Bladder microvascular endothelial cell (primary cell): ENCODE measurements at places on chromosomes 2 and 18. TPM values are rescaled to one million over a fixed set of nuclear protein-coding genes. Genes with fewer than 3 reads are reported as not detected.

Gene ICA1L
- 1.5 and 1.9 TPM in 2 replicates for total RNA-seq

Gene CMPK2
- 1.4 and 3.6 TPM in 2 replicates for total RNA-seq

Gene SPHKAP
- not detected in 2 replicates for total RNA-seq

Gene TRABD2A
- total RNA-seq: 0.32 and 0.38 TPM in 2 replicates

Gene KCNK3
- total RNA-seq: not detected in 2 replicates

Gene MALL
- 23.1 and 47.9 TPM in 2 replicates for total RNA-seq

Gene SCYGR4
- total RNA-seq: not detected in 2 replicates

Gene SERPINB11
- total RNA-seq: not detected in 2 replicates

Gene ARHGEF4
- under 0.01 and 1.0 TPM in 2 replicates for total RNA-seq

Gene ING5
- total RNA-seq: 16.4 and 28.6 TPM in 2 replicates

Gene STPG4
- 0.16 and 0.31 TPM in 2 replicates for total RNA-seq

Gene MPP4
- 4.2 and 4.7 TPM in 2 replicates for total RNA-seq

Gene SERPINB3
- total RNA-seq: not detected in 2 replicates

Gene ZNF397
- 3.9 and 12.3 TPM in 2 replicates for total RNA-seq

Gene SERPINB8
- total RNA-seq: 10.4 and 13.9 TPM in 2 replicates

Gene CROCC2
- total RNA-seq: not detected in 2 replicates

Gene SNTG2
- 0.44 TPM in 1 of 2 replicates, not detected in the other for total RNA-seq

Gene GPAT2
- 11.3 and 13.9 TPM in 2 replicates for total RNA-seq

Gene RAD51AP2
- total RNA-seq: not detected in 2 replicates

Gene ITGB6
- not detected in 2 replicates for total RNA-seq

Gene ST8SIA3
- not detected in 2 replicates for total RNA-seq

Gene IL36RN
- not detected in 2 replicates for total RNA-seq

Gene CNDP1
- total RNA-seq: not detected in 2 replicates

Gene TSN
- 40.6 and 90.7 TPM in 2 replicates for total RNA-seq

Gene LRRTM4
- not detected in 2 replicates for total RNA-seq

Gene TSGA10
- total RNA-seq: 1.3 and 2.6 TPM in 2 replicates

Gene ATP6V1B1
- total RNA-seq: 0.76 and 1.1 TPM in 2 replicates

Gene GPR39
- 0.31 TPM in 1 of 2 replicates, not detected in the other for total RNA-seq

Gene TCF23
- total RNA-seq: not detected in 2 replicates

Gene MC2R
- not detected in 2 replicates for total RNA-seq

Gene CXCR2
- not detected in 2 replicates for total RNA-seq

Gene ARHGEF33
- total RNA-seq: 0.13 and 0.16 TPM in 2 replicates

Gene WDR43
- total RNA-seq: 38.4 and 110 TPM in 2 replicates

Gene SERPINB12
- total RNA-seq: not detected in 2 replicates

Gene MAP3K20
- total RNA-seq: 18.0 and 36.4 TPM in 2 replicates

Gene SLC23A3
- 0.81 and 4.5 TPM in 2 replicates for total RNA-seq

Gene SPP2
- total RNA-seq: not detected in 2 replicates

Gene FASTKD1
- 15.4 and 27.2 TPM in 2 replicates for total RNA-seq

Gene ALKAL2
- total RNA-seq: not detected in 2 replicates

Gene FAHD2B
- 4.4 and 6.7 TPM in 2 replicates for total RNA-seq

Gene ALK
- total RNA-seq: not detected in 2 replicates

Gene LCT
- under 0.01 TPM in 1 of 2 replicates, not detected in the other for total RNA-seq

Gene IL1RL1
- 3.1 and 3.3 TPM in 2 replicates for total RNA-seq
